Activated naive CD8-positive, alpha-beta T cell treated with anti-CD3 and anti-CD28 coated beads for 36 hours (primary cell): ENCODE measurements at places on chromosomes 12 and 14. TPM values are rescaled to one million over a fixed set of nuclear protein-coding genes. Genes with fewer than 3 reads are reported as not detected.

DNA sequence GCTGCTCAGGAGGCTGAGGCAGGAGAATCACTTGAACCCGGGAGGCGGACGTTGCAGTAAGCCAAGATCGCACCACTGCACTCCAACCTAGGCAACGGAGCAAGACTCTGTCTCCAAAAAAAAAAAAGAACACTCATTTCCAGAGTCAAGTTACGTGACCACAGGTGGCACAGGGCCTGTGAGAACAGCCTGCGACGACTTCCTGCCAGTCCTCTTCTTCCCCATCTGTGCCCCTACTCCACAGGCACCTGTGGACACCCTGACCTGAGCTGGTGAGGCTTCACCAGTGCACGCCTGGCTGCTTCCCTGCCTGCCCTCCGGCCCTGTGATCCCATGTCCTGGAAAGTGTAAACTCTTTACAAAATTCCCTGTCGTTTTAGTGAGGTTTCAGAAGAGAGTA lies 77.7 kb downstream of the PPP2R5C start:
- peak overlapping the region; percentile 85 for H3K27ac ChIP-seq
- peaks cover 81% of the 10 kb centered on the region for H3K4me1 ChIP-seq
- H3K27me3 ChIP-seq = no peaks in the 10 kb centered on the region
- DNase-seq = peak; percentile 53
- H3K4me3 ChIP-seq = no peak overlapping the region
- H3K36me3 ChIP-seq = peaks cover 21% of the 10 kb centered on the region

GRCh38 chr14:62168564-62169155 lies 406.4 kb downstream of the SNAPC1 start:
- no peak overlapping the region for H3K27ac ChIP-seq
- DNase-seq = no peak
- H3K36me3 ChIP-seq = no peaks in the 10 kb centered on the region
- no peak overlapping the region for H3K4me3 ChIP-seq
- no peaks in the 10 kb centered on the region for H3K4me1 ChIP-seq

GRCh38 chr14:95697764-95698163 lies 11.5 kb downstream of the TCL1B start:
- H3K27ac ChIP-seq = no peak overlapping the region
- no peak for DNase-seq
- H3K36me3 ChIP-seq = no peaks in the 10 kb centered on the region
- H3K4me3 ChIP-seq = no peak overlapping the region
- peaks cover 11% of the 10 kb centered on the region for H3K4me1 ChIP-seq
- H3K27me3 ChIP-seq = peaks cover 28% of the 10 kb centered on the region

GRCh38 chr14:93002049-93002448 lies 79.1 kb downstream of the CHGA start:
- no peaks in the 10 kb centered on the region for H3K36me3 ChIP-seq
- no peak for DNase-seq
- H3K4me3 ChIP-seq = no peak overlapping the region
- H3K27me3 ChIP-seq = no peaks in the 10 kb centered on the region
- no peak overlapping the region for H3K27ac ChIP-seq

DNA sequence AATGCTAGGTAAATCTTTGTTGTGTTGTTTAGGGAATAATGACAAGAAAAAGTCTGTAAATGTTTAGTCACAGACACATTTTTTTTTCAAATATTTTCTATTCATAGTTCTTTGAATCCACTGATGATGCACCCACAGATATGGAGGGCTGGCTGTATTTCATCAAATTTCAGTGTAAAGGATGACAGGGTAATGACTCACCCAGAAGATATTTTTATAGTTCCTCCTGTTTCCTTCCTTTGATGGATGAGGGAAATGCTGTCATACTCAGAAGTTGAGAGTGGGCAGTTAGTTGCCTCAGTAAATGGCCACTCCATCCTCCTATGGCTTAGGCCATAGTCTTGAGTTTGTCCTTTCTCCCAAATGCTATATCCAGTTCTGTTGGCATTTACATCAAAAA lies 76.9 kb upstream of the REP15 start:
- peaks cover 9% of the 10 kb centered on the region for H3K4me1 ChIP-seq
- DNase-seq = no peak
- no peak overlapping the region for H3K4me3 ChIP-seq
- no peaks in the 10 kb centered on the region for H3K36me3 ChIP-seq
- H3K27ac ChIP-seq = no peak overlapping the region

GRCh38 chr12:82855872-82856271 lies 169.2 kb downstream of the TMTC2 start:
- H3K4me1 ChIP-seq = no peaks in the 10 kb centered on the region
- no peak for DNase-seq
- no peaks in the 10 kb centered on the region for H3K27me3 ChIP-seq
- H3K4me3 ChIP-seq = no peak overlapping the region
- peaks cover 6% of the 10 kb centered on the region for H3K36me3 ChIP-seq

DNA sequence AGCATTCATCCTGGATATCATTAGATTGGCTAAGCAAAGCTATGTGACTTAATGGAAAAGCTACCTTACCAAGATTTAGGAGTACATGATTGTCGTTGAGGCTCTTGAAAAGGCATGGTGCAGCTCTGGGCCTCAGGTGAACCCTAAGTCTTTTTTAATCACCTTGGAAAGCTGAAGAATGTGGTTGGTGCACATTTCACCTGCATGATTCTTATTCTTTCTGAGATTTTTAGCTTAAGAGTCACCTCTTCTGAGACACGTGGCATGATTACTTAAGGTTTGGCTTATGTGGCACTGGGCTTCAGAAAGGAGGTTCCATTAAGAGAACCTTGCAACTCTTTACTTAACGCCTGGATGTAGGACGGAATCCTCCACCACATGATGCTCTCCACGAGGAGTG lies 498.5 kb downstream of the TMEM117 start:
- no peaks in the 10 kb centered on the region for H3K4me1 ChIP-seq
- no peak for DNase-seq
- H3K27ac ChIP-seq = no peak overlapping the region
- H3K4me3 ChIP-seq = no peak overlapping the region
- peaks cover 3% of the 10 kb centered on the region for H3K36me3 ChIP-seq

Gene KLRB1
- not detected for total RNA-seq

DNA sequence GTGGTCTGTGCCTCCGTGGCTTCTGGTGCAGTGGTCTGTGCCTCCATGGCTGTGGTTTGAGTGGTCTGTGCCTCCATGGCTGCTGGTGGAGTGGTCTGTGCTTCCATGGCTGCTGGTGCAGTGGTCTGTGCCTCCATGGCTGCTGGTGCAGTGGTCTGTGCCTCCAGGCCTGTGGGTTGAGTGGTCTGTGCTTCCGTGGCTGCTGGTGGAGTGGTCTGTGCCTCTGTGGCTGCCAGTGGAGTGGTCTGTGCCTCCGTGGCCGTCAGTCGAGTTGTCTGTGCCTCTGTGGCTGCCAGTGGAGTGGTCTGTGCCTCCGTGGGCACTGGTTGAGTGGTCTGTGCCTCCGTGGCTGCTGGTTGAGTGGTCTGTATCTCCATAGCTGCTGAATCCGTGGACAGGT lies 10.1 kb downstream of the SELPLG start:
- no peaks in the 10 kb centered on the region for H3K27me3 ChIP-seq
- no peak overlapping the region for H3K4me3 ChIP-seq
- H3K36me3 ChIP-seq = peaks cover 34% of the 10 kb centered on the region
- H3K4me1 ChIP-seq = peaks cover 41% of the 10 kb centered on the region
- no peak for DNase-seq

GRCh38 chr12:13631873-13632272 lies 349.5 kb downstream of the GRIN2B start:
- DNase-seq = no peak
- H3K27ac ChIP-seq = no peak overlapping the region
- no peaks in the 10 kb centered on the region for H3K4me1 ChIP-seq
- H3K36me3 ChIP-seq = no peaks in the 10 kb centered on the region
- H3K4me3 ChIP-seq = no peak overlapping the region
- H3K27me3 ChIP-seq = peaks cover 9% of the 10 kb centered on the region

- no peaks in the 10 kb centered on the region for H3K4me1 ChIP-seq
- peaks cover 4% of the 10 kb centered on the region for H3K27me3 ChIP-seq
- no peak for DNase-seq
- H3K36me3 ChIP-seq = no peaks in the 10 kb centered on the region
- H3K27ac ChIP-seq = no peak overlapping the region
- H3K4me3 ChIP-seq = no peak overlapping the region
These were observed 164.4 kb upstream of the ALG10B start for GRCh38 chr12:38151991-38152700.

DNA sequence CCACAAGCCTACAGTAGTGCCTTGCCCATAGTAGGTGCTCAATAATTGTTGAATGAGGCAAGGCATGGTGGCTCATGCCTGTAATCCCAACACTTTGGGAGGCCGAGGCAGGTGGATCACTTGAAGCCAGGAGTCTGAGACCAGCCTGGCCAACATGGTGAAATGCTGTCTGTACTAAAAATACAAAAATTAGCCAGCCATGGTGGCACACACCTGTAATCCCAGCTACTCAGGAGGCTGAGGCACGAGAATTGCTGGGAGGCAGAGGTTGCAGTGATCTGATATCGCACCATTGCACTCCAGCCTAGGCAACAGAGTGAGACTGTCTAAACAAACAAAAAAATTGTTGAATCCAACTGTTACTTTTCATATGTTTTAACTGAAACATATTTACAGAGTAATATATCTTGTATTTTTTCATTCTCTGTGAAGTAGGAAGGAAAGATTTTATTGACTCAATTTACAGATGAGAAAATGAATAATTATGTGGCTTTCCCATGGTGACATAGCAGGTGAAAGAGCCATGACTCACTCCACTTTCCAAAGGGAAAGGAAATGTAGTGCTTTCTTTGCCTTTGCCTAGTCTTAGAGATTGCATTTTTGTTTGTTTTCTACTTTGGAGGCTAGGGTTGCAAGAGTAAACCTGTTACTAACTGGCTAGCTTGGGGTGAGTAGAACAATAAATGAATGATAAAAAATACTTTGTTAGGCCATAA lies 95.4 kb upstream of the SLC38A4 start:
- no peak overlapping the region for H3K4me3 ChIP-seq
- no peak overlapping the region for H3K27ac ChIP-seq
- no peak for DNase-seq
- no peaks in the 10 kb centered on the region for H3K27me3 ChIP-seq
- H3K4me1 ChIP-seq = peaks cover 2% of the 10 kb centered on the region

DNA sequence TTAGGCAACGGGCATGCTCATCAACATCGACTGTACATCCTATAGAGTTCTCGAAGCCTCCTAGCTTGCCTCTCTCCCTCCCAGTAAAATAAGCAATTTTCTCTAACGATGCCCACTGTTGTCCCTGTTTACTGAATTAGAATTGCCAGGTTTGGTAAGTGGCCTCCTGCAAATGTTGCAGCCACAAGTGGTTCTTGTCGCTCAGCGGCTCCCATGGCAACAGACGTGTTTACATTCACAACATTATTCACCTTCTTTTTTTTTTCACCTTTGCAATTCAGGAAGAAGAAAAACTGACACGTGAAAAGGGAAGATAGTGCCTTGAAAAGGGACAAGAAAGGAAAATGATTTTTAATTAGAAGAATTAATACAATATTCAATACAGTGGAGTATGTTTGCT lies 100.9 kb upstream of the PKP2 start:
- no peak for DNase-seq
- H3K27me3 ChIP-seq = no peaks in the 10 kb centered on the region
- no peak overlapping the region for H3K4me3 ChIP-seq
- no peaks in the 10 kb centered on the region for H3K36me3 ChIP-seq
- H3K4me1 ChIP-seq = no peaks in the 10 kb centered on the region

Gene TAS2R50
- total RNA-seq = 0.36 TPM

Gene IFT43
- 9.0 TPM for total RNA-seq

DNA sequence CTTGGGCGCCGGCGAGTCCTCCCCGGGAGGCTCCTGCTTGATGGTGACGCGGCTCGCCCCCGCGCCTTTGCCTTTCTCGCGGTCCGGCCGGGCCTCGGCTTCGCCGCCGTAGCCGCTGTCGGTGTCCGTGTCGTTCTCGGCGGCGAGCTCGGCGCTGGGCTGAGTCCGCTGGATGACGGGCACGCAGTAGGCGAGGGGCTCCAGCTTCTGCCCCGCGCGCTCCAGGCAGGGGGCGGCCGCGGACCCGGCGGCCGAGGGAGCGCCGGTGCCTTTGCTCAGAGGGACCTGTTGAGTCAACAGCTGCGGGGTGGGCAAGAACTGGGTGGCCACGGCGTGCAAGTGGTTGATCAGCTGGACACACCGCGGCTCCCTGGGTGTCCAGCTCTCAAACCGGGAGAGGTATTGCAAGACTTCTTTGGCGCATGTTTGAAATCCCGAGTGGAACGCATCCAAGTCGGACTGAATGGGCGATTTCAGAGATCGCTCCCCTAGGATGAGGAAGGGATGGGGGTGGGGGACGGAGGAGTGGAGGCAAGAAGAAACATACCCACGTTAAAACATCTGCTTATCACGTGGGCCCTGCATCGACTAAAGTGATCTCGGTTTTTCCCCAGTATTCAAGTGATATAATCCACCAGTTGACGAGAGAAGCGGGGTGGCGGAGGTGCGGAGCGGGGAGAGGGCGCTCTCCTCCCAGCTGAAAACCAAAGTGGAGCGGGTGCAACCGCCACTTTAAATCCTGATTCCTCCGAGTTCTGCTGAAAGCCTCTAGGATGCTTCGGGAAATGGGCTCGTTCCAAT lies 2.0 kb downstream of the BHLHE41 start:
- peaks cover 25% of the 10 kb centered on the region for H3K4me1 ChIP-seq
- DNase-seq = peak; percentile 50

Gene ERP27
- 1.3 TPM for total RNA-seq

Gene RNASE1
- not detected for total RNA-seq

- no peak overlapping the region for H3K4me3 ChIP-seq
- H3K4me1 ChIP-seq = no peaks in the 10 kb centered on the region
- no peak for DNase-seq
- no peaks in the 10 kb centered on the region for H3K27me3 ChIP-seq
These were observed 98.7 kb downstream of the INSM2 start for GRCh38 chr14:35632676-35633075.

DNA sequence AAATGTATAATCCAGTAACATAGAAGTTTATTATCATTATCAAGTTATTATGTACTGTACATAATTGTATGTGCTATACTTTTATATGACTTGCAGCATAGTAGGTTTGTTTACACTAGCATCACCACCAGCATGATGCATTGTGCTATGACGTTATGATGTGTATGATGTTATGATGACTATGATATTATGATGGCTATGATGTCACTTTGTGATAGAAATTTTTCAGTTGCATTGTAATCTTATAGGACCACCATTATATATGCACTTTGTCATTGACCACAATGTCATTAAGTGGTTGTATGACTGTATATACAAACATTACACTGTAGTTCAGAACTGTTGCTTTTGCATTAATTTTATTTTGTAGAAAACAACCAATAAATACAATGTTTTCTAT lies 173.4 kb downstream of the PPFIA2 start:
- no peak overlapping the region for H3K4me3 ChIP-seq
- no peak for DNase-seq
- peaks cover 3% of the 10 kb centered on the region for H3K27me3 ChIP-seq
- H3K36me3 ChIP-seq = no peaks in the 10 kb centered on the region

Gene MDM2
- total RNA-seq = 158 TPM

DNA sequence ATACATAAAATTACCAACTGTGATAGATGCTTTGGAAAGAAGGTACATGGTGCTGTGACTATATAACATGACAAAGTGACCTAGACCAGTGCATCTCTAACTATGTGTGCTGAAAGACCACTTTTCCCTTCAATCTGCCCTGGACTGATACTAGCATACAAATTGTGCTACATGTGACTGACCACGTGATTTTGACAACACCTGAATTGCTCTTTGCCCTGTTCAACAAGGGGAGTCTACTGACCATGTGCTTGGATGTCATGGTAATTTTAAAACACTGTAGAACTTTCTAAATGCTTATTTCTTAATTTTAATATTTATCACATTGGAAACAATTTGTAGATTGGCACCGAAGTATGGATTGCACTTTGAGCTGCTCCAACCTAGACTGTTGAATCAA lies 142.4 kb downstream of the CAND1 start:
- peaks cover 3% of the 10 kb centered on the region for H3K36me3 ChIP-seq
- DNase-seq = no peak
- H3K27me3 ChIP-seq = no peaks in the 10 kb centered on the region
- H3K27ac ChIP-seq = no peak overlapping the region
